Stimulated activated CD4-positive, alpha-beta T cell treated with anti-CD3 and anti-CD28 coated beads, TNF-alpha, amount 100 ng/mL, for 4 hours (primary cell): ENCODE measurements at places on chromosomes 2 and 18.

GRCh38 chr2:43274055-43274454 is 47.6 kb upstream of the ZFP36L2 start:
- DNase-seq: no peak

DNA sequence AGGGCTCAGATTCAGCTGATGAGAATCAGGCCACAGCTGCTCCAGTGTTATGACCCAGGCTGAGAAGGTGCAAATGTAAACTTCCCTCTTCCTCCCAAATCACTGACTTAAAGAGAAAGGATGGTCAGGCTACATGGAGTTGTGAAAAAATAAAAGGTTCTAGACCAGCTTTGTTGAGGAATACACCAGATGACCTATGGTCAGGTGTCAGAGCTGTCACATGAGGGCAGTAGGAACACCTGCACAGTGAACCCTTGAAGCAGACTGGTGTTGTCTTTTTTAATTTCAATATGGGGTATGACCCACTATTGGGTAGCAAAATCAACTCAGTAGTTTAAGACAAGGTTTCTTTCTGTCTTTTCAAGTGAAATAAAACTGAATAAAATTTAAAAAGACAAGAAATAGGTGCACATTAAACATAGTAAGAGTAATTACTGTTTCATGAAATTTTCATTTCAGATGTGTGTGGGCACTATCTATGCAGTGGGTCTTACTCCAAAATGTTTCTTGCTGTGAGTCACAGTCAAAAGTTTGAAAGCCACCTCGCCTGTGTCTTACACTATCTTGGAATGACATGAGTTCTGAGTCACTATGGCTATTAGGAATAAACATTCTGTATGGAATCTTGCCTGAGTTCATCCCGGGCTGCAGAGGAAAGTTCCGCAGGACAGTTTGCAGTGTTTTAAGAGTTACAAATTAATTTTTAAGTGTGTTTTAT is 83.6 kb downstream of the ACVR1 start:
- no peak for DNase-seq

DNA sequence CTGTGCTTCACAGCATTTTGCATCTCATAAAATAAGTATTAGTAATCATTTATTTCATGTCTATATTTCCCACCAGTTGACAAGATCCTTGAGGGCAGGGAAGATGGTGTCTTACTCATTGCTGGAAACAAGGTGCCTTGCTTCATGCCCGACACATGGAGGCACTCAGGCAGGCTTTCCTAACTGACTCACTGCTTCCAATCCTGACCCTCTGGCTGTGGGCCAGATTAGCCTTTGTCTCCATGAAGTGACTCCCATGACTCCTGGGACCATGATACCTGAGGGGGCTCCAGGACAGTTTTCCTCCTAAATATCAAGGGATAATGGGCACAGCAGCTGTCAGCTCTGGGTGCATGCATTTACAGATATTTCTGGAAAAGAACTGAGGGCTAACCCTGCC is 275.1 kb downstream of the AGPS start:
- DNase-seq: no peak

- no peak for DNase-seq
Observed at GRCh38 chr18:42068030-42068429, 113.0 kb downstream of the PIK3C3 start.

GRCh38 chr18:32871786-32872185 is 99.0 kb upstream of the KLHL14 start:
- DNase-seq: no peak

GRCh38 chr2:9779596-9780264 is 63.5 kb upstream of the TAF1B start:
- no peak for DNase-seq

DNA sequence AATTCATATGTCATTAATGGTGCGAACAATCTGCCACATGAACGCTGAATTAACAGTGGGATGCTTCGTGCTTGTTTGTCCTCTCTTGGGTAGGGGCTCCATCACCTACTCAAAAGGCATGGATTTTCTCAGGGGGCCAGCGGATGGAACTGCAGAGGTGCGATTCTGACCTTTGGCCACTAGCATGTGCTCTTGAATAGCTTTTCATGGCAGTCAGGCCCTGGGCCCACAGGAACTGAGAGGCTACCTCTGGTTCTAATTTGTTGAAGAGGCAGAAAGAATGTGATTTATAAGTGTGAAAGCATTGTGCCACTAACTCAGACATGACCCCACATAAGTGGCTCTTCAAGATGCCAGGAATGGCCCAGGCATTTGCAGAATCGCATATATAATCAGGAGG is 283.2 kb downstream of the INSIG2 start:
- no peak for DNase-seq
